NCI-H187 (cell line): ENCODE measurements at places on chromosomes 2 and 18.

DNA sequence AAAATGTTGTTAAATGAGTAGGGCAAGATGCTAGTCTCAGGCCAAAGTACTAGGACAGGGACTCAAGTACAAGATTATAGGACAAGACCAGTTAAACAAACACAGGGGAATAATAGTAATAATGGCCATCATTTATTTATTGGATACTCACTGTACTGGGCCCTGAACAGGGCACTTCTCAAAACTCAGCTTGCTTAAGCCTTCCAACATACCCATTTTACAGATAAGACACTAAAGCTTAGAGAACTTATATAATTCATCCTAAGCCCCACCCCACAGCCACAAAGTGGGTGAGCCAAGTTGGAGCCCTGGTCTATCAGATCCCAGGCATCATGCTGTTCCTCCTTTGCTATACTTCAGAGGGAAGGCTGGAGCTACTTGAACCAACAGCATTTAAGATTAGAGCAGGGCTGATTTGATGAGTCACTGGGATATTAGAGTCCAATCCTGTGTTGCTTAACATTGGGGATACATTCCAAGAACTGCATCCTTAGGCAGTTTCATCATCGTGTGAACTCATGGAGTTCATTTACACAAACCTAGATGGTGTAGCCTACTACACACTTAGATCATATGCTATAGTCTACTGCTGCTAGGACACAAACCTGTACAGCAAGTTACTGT is 153.6 kb downstream of the MTCL1 start:
- DNase-seq, result no peak

- DNase-seq, result no peak
Observed at GRCh38 chr2:174666845-174667244, 69.2 kb upstream of the WIPF1 start.

DNA sequence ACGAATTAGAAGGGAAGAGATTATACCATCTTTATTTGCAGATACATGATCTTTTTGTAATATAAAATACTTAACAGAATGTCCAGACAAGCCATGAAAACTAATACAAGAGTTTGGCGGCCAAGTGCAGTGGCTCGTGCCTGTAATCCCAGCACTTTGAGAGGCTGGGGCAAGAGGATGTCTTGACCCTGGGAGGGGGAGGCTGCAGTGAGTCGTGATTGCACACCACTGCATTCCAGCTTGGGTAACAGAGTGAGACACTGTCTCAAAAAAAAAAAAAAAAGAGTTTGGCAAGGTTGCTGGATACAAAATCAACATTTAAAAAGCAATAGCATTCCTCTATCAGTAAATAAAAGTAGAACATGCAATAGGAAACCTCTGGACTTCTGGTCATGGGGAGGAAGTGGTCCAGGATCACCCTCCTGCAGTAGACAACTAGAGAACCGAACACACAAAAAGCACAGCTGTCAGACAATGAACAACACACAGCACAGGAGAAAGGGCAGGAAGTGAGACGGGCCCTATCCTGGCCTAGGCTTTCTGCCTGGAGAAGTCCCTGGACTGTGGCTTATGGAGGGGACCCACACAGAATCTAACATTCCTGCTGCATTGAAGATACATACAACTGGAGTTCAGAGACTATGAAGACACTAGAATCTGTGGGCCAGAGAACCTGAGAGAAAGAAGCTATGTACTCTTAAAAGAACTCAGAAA is 118.9 kb upstream of the ARL4C start:
- DNase-seq, result no peak

GRCh38 chr2:137221797-137222492 is 456.6 kb downstream of the THSD7B start:
- no peak for DNase-seq

GRCh38 chr2:50489092-50489491 is 542.8 kb downstream of the NRXN1 start:
- no peak for DNase-seq

DNA sequence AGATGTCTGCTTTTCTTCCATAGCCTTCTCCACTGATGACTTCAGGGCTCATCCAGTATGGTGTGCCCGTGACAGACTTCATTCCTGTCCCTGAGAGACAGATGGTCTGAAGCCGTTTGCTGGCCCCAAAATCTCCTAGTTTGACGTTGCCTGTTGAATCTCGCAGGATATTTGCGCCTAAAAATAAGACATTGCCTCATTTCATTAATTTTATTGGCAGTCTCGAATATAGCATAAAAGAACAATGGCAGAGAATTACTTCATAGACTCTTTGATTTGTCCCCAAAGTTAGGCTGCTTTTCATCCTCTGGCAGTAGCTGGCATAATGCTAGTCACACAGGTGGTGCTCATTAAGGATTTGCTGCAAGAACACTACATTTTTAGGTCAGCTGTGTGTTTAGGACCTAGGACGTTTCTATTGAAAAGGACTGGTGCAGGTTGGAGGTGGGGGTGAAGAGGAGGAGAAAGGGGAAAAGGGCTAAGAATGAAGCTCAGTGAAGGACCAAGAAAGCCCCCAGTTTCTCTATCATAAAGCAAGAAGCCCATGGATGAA is 14.7 kb upstream of the ERCC3 start:
- DNase-seq, result no peak

GRCh38 chr2:71801969-71802368 is 345.7 kb downstream of the CYP26B1 start:
- no peak for DNase-seq

- no peak for DNase-seq
Observed at GRCh38 chr18:54169431-54170403, 54.8 kb downstream of the MBD2 start.

DNA sequence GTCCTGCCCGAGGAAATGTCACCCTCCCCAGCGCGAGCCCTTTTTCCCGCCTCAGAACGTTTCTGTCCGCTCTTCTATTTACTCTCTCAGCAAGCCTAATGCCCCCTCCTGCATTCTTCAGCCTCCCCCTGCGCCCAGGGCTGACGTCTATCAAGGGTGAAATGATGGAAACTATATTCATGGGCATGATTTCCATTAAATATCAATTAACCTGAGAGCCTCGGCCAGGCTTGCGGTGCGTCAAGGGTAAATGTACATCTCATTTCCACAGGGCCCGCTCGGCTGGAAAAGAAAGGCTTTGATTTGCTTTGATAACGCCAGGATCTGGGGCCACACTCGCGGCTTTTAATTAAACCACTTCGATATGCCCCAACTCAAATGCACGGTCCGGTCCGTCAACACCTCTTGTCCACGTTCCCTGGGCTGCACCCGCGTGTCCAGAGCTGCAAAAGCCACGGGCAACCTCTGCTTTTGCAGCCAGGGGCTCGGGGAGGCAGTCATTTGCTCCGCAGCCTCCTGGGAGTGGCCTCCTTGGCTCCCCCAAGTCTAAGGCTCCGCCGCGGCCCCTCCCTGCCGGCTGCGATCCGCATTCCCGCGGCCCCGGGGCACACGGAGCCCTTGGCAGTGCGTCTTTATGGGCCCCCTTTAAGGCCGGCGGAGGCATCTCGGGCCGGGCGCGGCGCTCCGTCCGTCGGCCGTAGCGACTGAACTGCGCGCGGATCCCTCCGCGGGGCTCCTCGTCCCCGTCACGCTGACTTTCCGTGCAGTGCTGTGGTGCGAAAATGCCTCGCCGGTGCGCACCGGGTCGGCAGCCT is at the start of gene HOXD8:
Gene HOXD8, plus strand, starts transcription at position 724 of the 815 bp plus-strand sequence. CDS start 662 bp downstream, outside the sequence.
- peak; percentile 48 for DNase-seq

DNA sequence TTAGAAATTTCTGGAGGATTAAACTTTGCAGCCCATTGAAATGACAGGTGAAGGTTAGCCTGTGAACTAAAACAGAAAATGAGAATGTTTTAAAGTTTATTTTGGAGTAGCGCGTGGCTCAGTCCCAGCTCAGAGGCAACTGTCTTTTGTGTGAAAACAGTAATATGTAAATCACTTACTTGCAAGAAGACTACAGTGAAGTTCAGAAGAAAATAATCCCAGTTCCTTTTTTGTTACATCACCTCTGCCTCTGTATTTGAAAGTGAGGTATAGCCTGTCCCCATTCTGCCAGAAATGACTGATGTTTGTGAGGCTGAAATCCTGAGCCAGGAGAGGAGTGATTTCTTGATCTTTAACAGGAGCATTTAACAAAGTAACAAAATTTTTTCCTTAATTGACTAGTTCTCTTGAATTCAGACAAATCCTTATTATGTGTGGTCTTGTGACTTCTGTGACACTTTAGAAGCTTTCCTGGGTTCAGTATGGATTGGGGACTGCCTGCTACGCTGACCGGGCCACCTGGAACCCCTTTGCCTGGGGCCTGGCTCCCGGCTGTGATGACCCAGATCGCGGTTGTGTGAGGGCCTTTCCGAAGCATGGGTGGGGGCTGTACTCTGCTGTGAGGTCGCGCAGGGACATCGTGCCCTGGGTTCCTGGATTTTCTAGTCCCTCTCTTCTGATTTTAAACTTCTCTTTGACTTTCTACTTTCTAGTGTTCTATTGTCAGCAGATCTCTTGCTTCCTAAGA is 24.3 kb downstream of the TRAPPC12 start:
- DNase-seq, result no peak

- no peak for DNase-seq
Observed at GRCh38 chr2:121917143-121917542, 161.7 kb downstream of the TSN start.

GRCh38 chr2:161384864-161385263 is 31.2 kb upstream of the TBR1 start:
- DNase-seq, result no peak

DNA sequence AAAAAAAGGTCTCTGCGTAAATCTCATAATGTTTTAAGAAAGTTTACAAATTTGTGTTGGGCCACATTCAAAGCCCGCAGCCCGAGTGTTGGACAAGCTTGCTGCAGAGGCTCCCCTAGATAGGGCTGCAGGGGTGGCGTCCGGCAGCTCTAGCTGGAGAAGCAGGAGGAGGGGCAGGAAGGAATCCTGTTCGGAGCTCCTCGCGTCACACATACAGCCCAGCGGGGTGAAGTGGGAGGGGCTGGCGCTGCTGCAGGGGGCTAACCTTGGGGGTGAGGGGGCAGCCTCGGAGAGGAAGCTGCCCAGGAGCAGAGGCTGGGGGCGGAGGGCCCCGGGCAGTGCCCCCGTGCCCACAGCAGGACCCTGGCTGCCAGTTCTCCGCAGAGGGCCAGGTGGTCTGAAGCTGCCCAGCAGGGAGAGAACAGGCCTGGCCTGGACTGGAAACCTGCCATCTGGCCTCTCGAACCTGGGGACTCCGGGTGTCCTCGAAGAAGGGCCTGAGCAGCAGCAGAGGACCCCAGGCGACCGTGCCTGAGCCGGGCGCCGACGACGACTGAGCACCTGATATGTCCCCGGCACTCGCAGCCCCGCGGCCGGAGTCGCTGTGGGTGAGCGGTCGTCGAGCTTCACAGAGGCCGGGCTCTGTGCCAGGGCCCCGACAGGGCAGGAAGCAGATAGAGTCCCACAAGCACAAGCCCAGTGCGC is 2.6 kb upstream of the GPR35 start:
- DNase-seq, result no peak

DNA sequence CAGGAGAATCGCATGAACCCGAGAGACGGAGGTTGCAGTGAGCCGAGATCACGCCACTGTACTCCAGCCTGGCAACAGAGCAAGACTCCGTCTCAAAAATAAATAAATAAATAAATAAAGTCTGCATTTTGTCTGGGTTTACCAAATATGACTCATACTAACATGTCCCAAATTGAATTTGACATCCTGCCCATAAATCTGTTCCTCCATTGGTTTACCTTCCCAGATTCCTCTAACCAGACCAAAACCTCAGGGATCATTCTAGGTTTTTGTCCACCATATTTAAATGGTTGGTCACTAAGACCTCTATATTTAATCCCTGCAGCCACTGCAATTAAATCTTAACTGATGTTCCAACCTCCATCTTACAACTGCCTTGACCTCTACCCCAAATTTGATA is 150.9 kb downstream of the ATAD2B start:
- DNase-seq, result no peak

DNA sequence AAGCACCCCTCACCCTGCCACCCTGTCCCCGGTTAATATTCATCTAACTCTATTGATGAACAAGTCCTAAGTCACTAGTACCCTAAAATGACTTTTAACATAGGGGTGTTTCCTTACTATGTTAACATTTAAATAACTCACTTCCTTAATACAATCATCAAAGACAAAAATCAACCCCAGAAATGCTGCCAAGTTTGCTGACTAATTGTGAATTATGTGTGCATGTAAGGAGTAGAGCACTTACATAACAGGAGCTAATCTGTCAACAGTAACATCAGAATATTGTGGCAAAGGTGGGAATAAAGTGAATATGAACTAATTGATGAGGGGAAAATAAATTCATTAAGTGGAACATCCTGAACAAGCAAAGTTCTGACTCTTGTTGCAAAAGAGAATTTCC is 81.4 kb upstream of the ERBB4 start:
- DNase-seq, result no peak

GRCh38 chr2:887639-888038 is 63.0 kb upstream of the SNTG2 start:
- DNase-seq, result no peak

GRCh38 chr2:36423172-36423571 is 67.6 kb downstream of the CRIM1 start:
- no peak for DNase-seq

- no peak for DNase-seq
Observed at GRCh38 chr2:46976556-46977279, 61.1 kb upstream of the MCFD2 start.

- no peak for DNase-seq
Observed at GRCh38 chr2:218229851-218230250, 12.9 kb downstream of the ARPC2 start.

- DNase-seq, result no peak
Observed at GRCh38 chr2:176704282-176704858, 435.1 kb downstream of the MTX2 start.

GRCh38 chr18:30639361-30639760 is 403.2 kb downstream of the DSC3 start:
- no peak for DNase-seq

GRCh38 chr18:22778996-22779395 is 154.1 kb upstream of the RBBP8 start:
- no peak for DNase-seq

- no peak for DNase-seq
Observed at GRCh38 chr2:143034292-143035074, 94.7 kb upstream of the ARHGAP15 start.

GRCh38 chr2:68152681-68153347 is 4.9 kb upstream of the PNO1 start:
- DNase-seq, result no peak

GRCh38 chr18:1513519-1513918 is 608.8 kb downstream of the ADCYAP1 start:
- no peak for DNase-seq

GRCh38 chr2:143553261-143553660 is 424.0 kb downstream of the ARHGAP15 start:
- DNase-seq, result no peak

DNA sequence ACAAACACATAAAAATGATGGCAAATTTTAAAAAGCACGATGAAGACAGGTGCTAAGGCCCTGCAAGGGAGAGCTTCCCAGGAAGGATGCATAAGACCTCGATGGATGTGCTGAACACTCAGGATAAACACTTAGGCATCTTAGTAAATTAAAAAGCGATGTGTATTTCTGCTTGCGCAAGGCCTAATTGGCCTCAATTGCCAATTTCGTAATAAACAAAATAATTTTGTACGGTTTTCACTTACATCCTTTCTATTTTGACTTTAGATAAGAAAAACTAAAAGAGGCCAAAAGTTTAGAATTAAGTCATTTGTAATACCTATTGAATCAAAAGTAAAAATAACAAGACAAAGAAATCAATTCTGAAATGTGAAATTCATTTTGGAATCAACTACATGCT is 189.1 kb downstream of the TCF4 start:
- no peak for DNase-seq

- no peak for DNase-seq
Observed at GRCh38 chr18:46329736-46330246, 225.6 kb downstream of the HAUS1 start.

GRCh38 chr2:48313036-48313877 is 216.7 kb upstream of the STON1 start:
- DNase-seq, result no peak
